ENCODE measurements at places on chromosomes 6 and 20.
A peak's percentile ranks its signal among the peaks of the same experiment; 100 is the strongest.

GRCh38 chr20:2984956-2985661, 58.3 kb upstream of the GNRH2 start:
- DNase-seq = no peak

GRCh38 chr6:33808641-33809180, 4.9 kb upstream of the MLN start:
- DNase-seq = no peak

DNA sequence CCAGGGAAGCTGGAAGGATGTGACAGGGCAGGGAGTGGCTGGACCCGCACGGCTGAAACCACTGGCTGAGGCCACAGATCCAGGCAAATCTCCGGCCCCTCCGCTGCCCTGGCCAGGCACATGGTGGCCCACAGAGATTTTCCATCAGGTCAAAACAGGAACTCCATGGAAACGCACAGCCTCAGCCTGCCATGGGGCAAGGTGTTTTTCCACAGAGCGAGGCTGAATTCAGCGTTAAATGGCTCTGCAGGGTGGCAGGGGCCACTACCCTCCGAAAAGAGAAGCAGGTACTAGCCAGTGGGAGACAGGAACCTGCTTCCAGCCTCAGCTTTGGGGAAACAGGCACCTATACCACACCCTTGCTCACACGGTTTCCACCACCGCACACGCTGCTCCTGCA, 53.1 kb downstream of the PREX1 start:
- DNase-seq = no peak

- no peak for DNase-seq
Observed at GRCh38 chr20:3307078-3307477, 68.1 kb upstream of the SLC4A11 start.

DNA sequence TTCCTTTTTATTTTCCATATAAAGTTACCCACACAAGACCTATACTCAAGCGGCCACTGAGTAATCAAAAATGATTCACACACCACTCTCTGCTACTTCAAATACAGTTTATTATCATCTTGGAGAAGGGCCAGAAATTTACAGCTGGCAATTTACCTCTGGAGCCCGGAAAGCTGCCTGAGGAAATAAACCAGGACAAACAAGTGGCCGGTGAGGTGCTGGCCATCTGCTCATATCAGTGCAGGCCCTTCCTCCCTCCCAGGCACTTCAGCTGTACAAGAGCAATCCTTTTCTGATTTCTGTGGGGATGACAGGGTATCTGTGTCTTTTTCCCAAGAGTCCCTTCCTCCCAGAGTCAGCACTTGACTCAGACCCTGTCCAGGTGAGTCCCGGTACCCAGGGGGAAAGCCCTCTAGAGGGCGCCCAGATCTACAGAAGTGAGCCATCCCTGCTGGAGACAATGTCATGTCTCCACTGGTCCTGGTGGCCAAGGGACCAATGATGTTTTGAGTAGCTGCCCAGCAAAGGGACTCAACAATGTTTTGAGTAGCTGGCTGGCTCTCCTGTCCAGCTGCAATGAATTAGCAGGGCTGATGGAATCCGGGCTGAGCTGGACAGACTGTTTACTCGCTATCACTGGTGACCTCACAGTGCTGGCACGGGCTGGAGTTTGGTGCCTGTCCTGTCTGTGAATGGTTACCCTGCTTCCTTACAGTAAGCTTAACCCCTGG, 23.6 kb downstream of the LRP11 start:
- peak; percentile 27 for DNase-seq
